ENCODE measurements at places on chromosomes 6 and 20. TPM values are rescaled to one million over a fixed set of nuclear protein-coding genes. Genes with fewer than 3 reads are reported as not detected.
A peak's percentile ranks its signal among the peaks of the same experiment; 100 is the strongest.

DNA sequence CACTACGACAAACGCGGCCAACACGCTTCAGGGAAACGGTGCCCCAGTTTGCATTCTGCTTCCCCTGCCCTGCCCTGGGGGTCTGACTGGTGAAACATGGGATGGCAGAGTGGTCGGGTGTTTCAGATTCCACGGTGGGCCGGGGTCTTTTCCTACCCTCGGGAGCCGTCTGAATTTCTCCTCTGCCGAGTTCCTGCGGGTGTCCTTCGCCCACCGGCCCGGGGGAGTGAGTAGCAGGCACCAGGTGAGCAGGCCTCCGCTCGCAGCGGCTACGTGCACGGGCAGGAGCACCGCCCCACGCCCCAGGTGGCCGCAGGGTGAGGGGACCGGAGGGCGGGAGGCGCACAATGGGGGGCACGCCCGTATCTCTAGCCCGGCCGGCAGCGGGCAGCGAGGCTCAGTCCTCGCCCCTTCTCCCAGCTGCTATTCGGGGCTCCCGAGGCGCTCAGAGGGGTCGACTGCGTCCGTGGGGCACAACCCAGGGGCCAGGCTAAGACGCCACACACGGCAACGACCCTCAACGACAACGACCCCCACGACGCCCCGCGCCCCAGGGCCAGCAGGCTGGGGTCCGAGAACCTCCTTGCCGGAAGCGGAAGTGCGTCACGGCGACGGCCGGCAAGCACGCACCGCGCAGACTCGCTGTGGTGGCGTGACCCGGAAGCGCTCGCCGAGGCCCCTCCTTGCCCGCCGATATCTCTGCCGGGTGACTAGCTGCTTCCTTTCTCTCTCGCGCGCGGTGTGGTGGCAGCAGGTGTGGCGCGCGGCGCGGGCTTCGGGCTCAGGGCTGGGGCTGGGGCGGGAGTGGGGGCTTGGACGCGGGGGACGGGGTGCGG, at the start of gene RPS21:
Gene RPS21 (plus strand): TSS at position 721 of the 836 bp plus-strand sequence. CDS start 236 bp downstream, outside the sequence.
- peak; percentile 97 for DNase-seq

- DNase-seq, result peak; percentile 73
Measured at GRCh38 chr20:53917145-53918019, 153.0 kb downstream of the BCAS1 start.

DNA sequence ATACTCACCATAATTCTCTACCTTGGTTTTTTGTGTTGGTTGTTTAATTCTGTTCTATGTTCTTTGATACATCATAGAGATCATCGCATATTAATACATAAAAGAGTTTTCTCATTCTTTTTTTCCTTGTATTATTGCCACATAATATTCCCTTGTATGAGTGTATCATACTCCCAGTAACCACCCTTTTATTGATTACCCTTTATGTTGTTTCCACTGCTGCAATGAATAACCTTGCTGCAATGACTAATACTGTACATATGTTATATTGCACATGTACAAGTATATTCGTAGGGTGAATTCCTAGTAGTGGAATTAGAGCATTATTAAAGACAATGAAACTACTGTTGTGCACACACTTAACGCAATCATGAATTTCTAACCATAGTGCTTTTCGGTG, 9.1 kb upstream of the SF3B5 start:
- DNase-seq, result no peak

Gene MYCT1
- polyA plus RNA-seq, result 15.4 TPM

Gene ROS1
- polyA plus RNA-seq, result 1.8 TPM

Gene MEA1
- 160 TPM for polyA plus RNA-seq
